ENCODE measurements at places on chromosomes 1 and 21. TPM values are rescaled to one million over a fixed set of nuclear protein-coding genes. Genes with fewer than 3 reads are reported as not detected.

SLC1A7 gene
- 0.15 TPM for polyA plus RNA-seq

TMEM79 gene
- polyA plus RNA-seq, result 4.6 TPM

TMPRSS15 gene
- polyA plus RNA-seq, result not detected

LCE2C gene
- not detected for polyA plus RNA-seq

KIF26B gene
- polyA plus RNA-seq, result 60.7 TPM

LRRC38 gene
- not detected for polyA plus RNA-seq

F3 gene
- polyA plus RNA-seq, result 0.81 TPM

ZBTB8A gene
- polyA plus RNA-seq, result 4.4 TPM

MYOG gene
- polyA plus RNA-seq, result not detected

COL6A1 gene
- 279 TPM for polyA plus RNA-seq

ARHGAP29 gene
- 8.1 TPM for polyA plus RNA-seq

CD244 gene
- not detected for polyA plus RNA-seq

G0S2 gene
- polyA plus RNA-seq, result 40.0 TPM

WLS gene
- 113 TPM for polyA plus RNA-seq

CYP4A11 gene
- polyA plus RNA-seq, result not detected

SPRR2A gene
- not detected for polyA plus RNA-seq

DDR2 gene
- polyA plus RNA-seq, result 1.3 TPM

BNIPL gene
- 0.65 TPM for polyA plus RNA-seq
